ENCODE measurements at places on chromosomes 2 and 18. TPM values are rescaled to one million over a fixed set of nuclear protein-coding genes. Genes with fewer than 3 reads are reported as not detected.

Gene TXNDC2
- total RNA-seq = not detected

Gene ZNF385B
- 13.1 TPM for total RNA-seq

Gene CREG2
- total RNA-seq = not detected

Gene MC5R
- not detected for total RNA-seq

Gene SERPINB11
- not detected for total RNA-seq

Data from gastrocnemius medialis (tissue), 4 donors.